T-helper 2 cell (primary cell): ENCODE measurements at places on chromosomes 2 and 18.

DNA sequence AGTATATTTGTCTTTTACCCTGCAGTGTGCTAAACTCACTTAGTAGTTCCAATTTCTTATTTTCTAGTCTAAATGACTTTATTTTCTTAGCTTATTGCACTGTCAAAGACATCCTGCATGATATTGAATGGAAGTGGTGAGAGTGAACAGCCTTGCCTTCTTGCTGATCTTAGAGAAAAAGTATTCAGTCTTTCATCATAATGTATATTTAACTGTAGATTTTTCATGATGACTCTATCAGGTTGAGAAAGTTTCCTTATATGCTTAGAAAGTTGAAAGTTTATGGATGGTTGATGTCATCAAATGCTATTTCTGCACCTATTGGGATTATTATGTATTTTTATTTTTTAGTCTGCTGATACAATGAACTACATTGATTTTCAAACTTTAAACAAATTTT is 21.3 kb upstream of the COL3A1 start:
- no peak for DNase-seq

- DNase-seq, result no peak
These were observed 187.3 kb upstream of the LYPD1 start for GRCh38 chr2:132857319-132857718.

GRCh38 chr2:173033084-173033483 is 42.6 kb upstream of the MAP3K20 start:
- DNase-seq, result no peak

DNA sequence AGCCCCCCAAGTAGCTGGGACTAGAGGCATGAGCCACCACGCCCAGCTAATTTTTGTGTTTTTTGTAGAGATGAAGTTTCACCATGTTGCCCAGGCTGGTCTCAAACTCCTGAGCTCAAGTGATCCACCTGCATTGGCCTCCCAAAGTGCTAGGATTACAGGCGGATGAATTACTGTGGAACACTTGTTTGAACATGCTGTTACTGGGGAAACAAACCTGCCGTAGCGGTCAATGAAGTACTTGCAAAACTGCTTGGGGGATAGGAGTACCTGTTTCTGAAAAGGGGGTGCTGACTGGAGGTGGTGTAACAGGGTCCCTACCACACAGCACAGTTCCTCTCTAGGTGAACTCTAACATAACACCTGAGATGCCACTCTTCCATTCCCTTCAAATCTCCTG is 5.9 kb upstream of the IMPACT start:
- no peak for DNase-seq

DNA sequence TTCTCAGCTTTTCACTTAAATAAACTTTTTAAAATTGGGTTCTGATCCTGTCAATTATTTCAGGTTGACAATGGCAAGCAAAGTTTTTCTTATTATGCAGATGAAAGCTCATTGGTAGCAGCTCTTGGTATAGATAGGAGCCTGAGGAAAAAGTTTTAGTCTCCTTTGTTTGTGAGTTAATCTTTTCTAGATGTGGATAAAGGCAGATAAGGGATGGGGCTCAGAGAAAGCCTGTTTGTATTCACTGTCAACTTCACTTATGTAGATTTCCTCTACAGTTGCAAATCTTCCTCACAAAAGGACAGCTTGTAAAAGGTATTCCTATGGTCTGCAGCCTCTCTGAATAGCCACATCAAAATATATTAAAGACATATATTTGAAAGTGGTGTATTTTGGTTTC is 224.5 kb upstream of the SPOPL start:
- no peak for DNase-seq

DNA sequence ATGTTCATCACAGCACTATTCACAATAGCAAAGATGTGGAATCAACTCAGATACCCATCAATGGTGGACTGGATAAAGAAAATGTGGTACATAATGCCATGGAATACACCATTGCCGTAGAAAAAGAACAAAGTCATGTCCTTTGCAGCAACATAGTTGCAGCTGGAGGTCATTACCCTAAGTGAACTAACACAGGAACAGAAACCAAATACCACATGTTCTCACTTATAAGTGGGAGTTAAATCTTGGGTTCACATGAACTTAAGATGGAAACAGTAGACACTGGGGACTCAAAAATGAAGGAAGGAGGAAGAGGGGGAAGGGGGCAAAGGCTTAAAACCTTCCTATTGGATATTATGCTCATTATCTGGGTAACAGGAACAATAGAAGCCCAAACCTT is 228.1 kb upstream of the RAB6C start:
- no peak for DNase-seq

- DNase-seq, result peak; percentile 59
These were observed 70.5 kb upstream of the PPP1CB start for GRCh38 chr2:28681158-28681571.

- no peak for DNase-seq
These were observed 55.7 kb downstream of the RAB27B start for GRCh38 chr18:54883816-54884604.

GRCh38 chr2:69171116-69171896 is 158.3 kb downstream of the ANTXR1 start:
- no peak for DNase-seq

DNA sequence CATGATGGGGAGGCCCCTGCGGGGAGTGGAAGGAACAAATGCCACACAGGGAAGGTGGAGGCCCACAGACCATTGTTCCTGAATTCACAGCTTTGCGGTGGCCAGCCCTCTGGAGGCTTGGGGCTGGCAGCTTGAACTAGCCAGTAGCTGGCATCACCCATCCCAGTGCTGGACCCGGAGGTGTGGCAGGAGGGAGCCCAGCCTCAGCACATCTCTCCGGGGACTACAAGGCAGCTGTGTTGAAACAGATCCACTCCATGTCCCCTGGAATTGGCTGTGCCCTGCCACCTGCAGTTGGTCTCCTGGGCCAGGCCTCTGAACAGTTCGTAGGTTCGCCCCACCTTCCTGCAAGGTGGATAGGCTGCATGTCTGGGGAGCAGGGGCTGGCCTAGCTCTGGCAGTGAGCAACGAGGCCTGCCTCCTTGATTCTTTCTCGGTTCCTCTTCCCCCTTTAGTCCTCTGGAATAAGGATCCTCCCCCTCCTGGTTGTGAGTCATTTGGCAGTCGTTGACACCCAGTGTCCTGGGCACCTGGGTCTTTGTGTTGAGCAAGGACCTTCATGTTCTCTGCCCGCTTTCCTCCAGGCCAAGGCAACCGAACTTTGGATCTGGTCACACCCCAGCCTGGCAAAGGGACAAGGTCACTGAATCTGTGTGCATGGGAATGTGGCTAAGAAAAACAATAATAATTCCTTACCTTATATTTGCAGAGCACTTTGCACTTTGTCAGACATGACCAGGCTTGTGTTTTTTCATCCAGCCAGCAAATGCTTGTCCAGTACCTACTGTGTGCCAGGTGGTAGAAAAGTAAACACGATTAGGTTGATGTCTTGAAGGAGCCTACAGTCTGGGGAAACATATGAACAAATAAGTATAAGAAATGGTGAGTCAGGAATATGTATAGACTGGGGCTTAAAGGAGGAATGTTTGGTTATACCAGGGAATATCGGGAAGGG is 55.0 kb upstream of the MCFD2 start:
- DNase-seq, result no peak

GRCh38 chr2:126059379-126059778 is 596.6 kb upstream of the GYPC start:
- no peak for DNase-seq

GRCh38 chr2:241870081-241870541 is 582 bp downstream of the RTP5 start:
- no peak for DNase-seq

DNA sequence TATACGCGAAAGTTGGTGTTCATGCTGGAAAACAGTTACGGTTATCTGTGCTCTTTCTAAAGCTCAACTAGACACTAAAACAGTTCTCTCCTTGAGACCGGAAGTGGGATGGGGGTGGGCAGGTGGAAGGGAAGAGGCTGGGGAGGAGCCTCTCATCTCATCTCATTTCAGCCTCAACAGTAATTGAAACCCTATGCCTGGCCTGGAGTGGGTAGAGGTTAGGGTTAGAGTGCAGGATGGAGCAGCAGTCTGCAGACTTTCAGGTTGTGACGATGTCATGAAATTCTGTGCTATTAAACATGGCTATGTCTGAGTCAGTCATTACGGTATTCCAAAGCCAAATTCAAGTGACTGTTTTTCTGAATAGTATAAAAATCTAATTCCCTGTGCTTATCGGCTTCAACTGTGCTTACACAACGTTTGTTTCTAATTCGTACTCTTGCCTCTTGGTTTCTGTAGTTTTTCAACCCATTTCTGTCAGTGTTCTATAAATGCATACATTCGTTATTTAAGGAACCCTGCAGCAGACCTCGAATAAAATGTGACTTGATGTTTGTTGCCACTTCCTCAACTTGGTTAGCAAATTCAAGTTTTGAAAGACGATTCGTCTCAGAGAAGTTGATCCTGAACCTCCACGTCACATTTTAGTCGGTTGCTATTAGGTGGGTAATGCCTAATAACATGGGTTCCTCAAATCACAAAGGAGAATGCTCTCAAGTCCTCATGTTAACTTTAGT is 75.8 kb upstream of the TCF7L1 start:
- no peak for DNase-seq

DNA sequence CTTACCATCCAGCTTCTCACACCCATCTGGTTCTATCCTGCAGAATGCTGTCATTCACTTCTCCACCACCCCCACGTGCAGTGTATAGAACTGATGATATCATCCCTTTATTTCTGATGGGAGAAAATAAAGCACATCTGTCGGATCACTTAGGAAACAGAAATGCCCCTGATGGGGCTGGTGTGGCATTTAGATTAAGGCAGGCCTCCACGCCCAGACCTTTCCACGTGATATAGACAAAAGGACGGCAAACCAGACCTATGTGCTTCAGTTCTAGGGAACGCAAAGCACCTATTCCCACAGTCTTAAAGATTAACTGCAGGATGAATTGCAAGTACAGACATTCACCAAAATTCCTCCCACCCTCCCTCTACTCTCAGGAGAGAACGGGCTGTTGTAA is 27.6 kb upstream of the CABLES1 start:
- DNase-seq, result no peak

DNA sequence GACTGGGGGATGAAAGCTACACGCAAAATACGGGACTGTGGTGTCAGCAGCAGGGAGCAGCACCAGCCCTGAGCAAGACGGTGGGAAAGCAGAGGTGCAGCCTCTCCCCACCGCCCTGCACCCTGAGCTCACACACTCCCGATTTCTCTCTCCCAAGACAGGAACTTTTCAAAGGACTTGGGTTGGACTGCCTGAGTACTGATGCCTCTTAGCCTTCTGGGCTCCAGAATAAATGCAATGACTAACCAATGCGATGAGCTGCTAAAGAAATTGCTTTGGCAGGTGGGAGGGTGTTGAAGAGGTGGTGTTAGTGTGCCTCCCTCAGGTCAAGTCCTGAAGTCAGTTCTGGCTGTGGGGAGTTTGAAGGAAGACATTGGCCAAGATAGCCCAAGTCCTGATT is 9.6 kb downstream of the TRIM54 start:
- DNase-seq, result no peak

DNA sequence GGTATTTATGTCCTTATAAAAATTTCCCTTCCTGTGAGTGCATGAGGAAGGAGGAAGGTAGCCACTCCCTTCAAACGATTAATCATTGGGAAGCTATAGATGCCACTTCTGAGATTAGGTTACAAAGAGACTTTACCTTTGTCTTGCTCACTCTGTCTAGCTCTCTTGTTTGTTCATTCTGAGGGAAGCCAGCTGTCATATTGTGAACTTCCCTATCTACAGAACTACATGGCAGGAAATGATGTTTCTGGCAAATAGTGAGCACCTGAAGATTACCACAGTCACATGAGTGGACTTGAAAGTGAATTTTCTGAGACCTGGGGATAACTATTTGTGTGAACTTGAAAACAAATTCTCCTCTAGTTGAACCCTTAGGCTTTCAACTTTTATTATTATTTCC is 776.8 kb downstream of the CCDC85A start:
- no peak for DNase-seq

DNA sequence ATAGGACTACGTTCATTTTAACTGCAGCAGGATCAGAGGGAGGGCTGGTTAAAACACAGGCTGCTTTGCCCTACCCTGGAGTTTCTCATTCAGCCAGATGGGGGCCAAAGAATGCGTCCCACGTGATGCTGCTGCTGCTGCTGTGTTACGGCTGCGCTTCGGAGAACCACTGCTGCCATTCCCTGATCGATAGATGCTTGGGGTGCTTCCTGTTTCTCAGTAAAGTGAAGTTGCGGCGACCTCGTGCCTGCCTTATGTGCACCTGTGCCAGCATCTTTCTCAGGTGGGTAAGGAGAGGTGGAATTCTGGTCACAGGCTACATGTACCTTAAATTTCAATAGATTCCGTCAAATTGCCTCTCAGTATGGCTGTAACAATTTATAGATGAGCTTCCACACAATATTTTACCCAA is 24.7 kb upstream of the TOGARAM2 start:
- DNase-seq, result peak; percentile 49

GRCh38 chr2:103880081-103880834 is 973.7 kb upstream of the POU3F3 start:
- no peak for DNase-seq

DNA sequence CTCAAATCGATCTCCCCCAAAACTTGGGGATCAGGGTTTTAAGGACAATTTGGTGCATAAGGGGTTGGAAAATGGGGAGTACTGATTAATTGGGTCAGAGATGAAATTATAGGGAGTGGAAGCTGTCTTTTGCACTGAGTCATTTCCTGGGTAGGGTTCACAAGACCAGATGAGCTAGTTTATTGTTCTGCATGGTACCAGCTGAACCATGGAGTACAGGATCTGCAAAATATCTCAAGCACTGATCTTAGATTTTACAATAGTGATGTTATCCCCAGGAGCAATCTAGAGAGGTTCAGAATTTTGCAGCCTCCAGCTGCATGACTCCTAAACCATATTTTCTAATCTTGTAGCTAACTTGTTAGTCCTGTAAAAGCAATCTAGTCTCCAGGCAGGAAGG is 73.1 kb downstream of the CPO start:
- DNase-seq, result no peak

DNA sequence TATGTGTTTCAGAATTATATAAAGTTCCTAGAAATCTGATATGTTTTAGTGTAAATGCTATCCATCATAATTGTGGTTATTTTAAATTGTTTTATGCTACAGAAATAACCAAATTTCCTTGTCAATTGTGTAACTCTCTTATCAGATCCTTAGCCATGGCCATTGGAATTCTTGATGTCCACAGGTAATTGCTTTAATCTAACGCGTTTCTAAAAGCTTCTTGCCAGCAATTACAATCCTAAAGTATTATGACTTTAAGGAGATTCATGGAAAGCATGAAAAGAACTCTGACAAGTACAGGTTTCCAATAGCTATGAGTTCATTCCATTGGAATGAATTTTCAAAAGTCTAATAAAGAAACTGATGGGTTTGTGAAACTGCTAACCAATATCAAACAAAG is 472.1 kb downstream of the ERBB4 start:
- DNase-seq, result no peak

DNA sequence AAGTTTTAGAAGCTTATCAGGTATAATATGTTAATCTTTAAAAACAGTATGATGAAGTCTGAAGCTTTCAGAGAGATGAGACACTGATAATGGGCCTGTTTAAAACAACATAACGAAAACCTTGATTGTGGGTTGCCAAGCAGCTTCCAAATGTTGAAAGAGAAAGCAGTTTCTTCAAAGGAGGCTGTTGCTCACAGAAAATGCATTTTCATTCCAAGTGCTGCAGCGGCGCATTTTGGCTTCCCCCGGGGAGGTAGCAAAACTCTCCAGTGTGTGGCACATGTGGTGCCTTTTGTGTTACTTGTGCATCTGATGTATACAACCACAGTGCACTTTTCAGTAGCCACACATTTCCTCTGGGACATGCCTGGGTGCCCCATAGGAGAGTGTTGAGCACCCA is 66.1 kb downstream of the TMEFF2 start:
- DNase-seq, result no peak
